Caco-2 (cell line): ENCODE measurements at places on chromosomes 13 and 19. TPM values are rescaled to one million over a fixed set of nuclear protein-coding genes. Genes with fewer than 3 reads are reported as not detected.

The ACTMAP gene
- total RNA-seq: 28.0 and 29.2 TPM in 2 replicates

The SIGLEC12 gene
- total RNA-seq: not detected in 2 replicates

The PCSK4 gene
- total RNA-seq: 6.4 and 9.8 TPM in 2 replicates

- no peak overlapping the region for H3K4me3 ChIP-seq
- no peaks in the 10 kb centered on the region for H3K27me3 ChIP-seq
- no peaks in the 10 kb centered on the region for H3K4me1 ChIP-seq
- H3K27ac ChIP-seq: no peak overlapping the region
These were observed 522.3 kb upstream of the NBEA start for GRCh38 chr13:34419755-34420154.

DNA sequence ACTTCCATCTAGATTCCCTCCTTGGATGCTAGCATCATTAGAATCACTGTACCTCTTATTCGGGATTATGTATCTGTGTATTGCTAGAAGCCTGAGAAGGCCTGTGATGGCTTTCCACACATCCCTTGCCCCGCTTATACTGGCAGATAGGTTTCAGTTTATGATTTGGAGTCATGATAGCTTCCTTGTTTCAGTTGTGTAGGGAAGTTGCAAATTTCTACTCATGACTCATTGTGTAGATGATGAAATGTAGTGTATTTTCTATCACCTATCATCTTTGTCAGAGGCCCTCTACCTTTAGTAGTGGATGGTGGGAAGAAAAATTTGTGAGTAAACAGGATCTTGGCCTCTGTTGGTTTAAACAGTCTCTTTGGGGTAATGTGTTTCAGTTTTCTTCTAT, 165.2 kb downstream of the GGACT start:
- H3K36me3 ChIP-seq: no peaks in the 10 kb centered on the region
- no peak overlapping the region for H3K4me3 ChIP-seq
- no peak overlapping the region for H3K27ac ChIP-seq
- DNase-seq: no peak
- no peaks in the 10 kb centered on the region for H3K4me1 ChIP-seq

- peak overlapping the region; percentile 87 for H3K27ac ChIP-seq
- H3K4me3 ChIP-seq: peak overlapping the region; percentile 53
- DNase-seq: peak; percentile 59
- H3K4me1 ChIP-seq: peaks cover 20% of the 10 kb centered on the region
These were observed 2.9 kb upstream of the HOOK2 start for GRCh38 chr19:12778017-12778904.
